Hematopoietic multipotent progenitor cell (in vitro differentiated cells): ENCODE measurements at places on chromosomes 12 and 14. TPM values are rescaled to one million over a fixed set of nuclear protein-coding genes. Genes with fewer than 3 reads are reported as not detected.
A peak's percentile ranks its signal among the peaks of the same experiment; 100 is the strongest.

DNA sequence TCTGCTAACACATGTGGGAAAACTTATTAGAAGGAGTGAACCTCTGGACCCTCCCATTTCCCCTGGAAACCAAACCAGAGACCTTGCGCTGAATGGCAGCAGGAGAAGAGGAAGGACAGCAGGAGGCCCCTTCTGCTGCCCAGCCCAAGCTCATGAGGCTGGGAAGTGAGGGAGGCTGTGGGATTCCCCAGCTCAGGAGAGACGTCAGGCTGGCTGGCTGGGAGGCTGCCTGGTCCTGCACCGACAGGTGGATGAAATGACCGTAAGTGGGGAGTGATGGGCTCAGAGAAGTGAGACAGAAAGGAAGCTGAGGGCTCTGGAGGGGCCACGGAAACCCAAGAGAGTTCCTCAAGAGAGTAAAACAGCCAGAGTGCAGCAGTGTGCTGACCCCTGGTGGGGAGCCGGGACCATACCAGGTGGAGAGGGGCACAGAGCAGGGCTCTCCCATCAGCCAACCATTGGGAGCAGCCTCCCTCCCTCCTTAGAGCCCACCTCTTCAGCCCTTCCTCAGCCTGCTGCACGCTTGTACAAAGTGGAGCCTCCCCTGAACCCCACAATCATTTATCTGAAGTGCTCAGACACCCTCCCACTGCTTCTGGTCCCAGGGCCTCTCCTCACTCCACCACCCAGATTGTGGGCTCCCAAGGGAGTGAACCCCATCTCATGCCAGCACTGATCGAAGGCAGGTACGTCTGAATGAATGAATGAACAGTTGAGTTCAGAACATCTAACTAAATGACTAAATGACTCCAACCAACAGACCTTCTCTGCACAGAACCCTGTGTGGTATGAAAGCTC, 14.0 kb downstream of the TAMALIN start:
- peak; percentile 84 for DNase-seq

DNA sequence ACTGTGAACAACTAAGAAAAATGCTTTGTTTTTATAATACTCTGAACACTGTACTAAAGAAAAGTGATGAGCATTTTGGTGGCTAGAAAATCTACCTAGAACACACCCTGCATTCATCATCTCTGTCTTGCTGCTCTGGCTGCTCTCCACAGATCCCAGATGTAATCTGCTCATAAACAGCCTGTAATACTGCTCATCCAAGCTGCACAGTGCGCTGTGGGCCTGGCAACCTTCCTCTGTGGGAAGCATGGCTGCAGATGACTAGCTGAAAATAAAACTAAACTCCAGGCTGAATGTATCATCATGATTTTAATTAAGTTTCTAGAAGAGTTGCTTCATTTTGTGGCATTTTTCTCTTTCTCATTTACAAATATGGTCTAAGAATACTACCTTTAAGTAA, 200.7 kb downstream of the SLC2A13 start:
- no peak for DNase-seq

DNA sequence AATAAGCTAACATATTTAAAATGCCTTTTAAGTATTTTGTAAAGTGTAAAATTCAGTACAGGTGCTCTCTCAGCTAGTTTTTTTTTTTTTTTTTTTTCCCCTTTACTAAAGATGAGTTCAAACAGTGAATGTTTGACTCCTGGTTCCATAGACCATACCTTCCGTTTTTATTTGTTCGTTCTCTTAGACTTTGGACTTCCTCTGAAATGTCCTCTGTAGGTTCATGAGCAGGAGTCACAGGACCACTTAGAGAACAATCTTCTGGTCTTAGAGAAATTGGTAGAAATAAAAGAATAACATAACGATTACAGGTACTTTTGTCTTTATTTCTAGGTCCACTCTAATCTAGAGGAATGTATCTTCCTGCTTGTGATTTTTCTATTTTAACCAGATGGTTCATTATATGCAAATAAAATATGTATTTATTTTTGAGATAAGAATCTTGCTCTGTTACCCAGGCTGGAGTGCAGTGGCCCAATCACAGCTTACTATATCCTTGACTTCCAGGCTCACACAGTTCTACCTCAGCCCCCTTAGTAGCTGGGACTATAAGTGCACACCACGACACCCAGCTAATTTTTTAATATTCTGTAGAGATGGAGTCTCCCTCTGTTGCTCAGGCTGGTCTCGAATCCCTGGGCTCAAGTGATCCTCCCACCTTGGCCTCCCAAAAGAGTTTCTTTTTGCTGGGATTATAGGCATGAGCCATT, 25.8 kb downstream of the STYX start:
- no peak for DNase-seq

Gene SERPINA9
- not detected for total RNA-seq

GRCh38 chr14:56774503-56774902, 35.8 kb downstream of the OTX2 start:
- DNase-seq, result no peak

DNA sequence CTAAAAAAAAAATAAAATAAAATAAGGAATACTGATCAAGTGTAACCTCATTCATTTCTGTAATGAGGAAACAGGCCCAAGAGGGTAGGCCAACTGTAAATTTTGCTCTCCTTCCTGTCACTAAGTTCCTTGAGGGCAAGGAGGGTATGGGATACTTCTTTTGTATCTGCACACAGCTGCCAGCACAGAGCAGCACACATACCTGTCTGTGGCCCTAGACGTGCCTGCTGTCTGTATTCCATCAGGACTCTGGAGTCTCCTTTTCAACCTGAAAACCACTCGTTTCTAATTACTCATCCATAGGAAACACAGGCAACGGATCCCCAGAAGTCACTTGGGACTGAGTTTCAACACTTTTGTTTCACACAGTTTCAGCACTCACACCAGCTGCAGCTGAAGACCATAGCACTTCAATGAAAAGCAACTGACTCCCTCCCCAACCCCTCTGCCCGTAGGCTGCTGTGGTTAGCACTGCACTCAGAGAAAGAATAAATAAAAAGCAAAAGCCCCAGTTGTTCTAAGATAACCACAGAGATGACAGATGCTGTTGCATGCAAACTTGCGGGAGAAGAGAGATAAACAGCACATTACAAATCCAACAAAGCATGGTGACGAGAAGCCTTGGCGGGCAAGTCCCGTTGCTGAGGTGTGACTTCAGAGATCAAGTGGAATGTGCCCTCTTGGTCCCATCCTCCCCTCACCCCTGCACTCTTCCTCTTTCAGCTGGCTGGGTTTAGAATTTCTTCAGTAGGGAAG, 24.9 kb downstream of the CRACR2A start:
- peak; percentile 23 for DNase-seq

- no peak for DNase-seq
These were observed 89.2 kb downstream of the PDZRN4 start for GRCh38 chr12:41277100-41277945.

GRCh38 chr12:105948331-105948730, 190.4 kb downstream of the NUAK1 start:
- DNase-seq, result no peak

DNA sequence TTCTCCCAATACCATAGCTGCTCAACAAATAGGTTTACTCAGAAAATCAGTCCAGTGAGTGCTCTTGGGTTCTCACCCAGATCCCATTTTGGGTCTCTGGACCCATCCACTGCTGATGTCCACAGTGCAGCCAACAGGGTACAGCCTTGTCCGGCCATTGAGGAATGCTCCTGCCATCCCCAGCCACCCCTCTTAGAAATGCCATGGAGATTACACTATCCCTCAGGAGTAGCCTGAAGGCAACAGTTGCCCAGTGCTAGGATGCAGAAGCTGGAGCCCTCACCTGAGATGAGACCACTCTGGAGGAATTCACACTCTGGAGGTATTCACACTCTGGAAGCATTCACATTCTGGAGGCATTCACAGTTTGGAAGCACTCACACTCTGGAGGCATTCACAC, 958.8 kb upstream of the TMEM132C start:
- no peak for DNase-seq

DNA sequence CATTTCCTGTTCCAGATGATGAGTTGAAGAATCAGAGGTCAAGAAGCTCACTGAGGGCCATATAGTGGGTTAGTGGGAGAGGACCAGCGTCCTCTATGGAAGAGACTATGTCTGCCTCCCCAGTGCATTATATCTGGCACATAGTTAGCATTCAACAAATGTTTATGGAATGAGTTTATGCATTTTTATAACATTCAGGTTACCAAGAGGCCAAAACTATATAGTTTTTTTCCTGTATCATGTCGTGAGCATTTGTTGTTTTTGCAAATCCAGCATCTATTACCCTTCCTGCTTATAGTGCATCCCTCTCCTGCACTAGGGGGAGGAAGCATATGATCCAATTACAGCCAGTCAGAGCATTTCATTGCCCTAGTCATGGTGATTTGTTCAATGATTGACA, 60.6 kb downstream of the SUDS3 start:
- no peak for DNase-seq

Gene SLC6A12
- total RNA-seq, result not detected

Gene NAA30
- 9.4 TPM for total RNA-seq

Gene AQP2
- under 0.01 TPM for total RNA-seq
